ENCODE measurements at places on chromosomes 11 and 22. TPM values are rescaled to one million over a fixed set of nuclear protein-coding genes. Genes with fewer than 3 reads are reported as not detected.

SMC1B gene
- total RNA-seq, result not detected

CDC42EP2 gene
- 32.3 TPM for total RNA-seq

DNA sequence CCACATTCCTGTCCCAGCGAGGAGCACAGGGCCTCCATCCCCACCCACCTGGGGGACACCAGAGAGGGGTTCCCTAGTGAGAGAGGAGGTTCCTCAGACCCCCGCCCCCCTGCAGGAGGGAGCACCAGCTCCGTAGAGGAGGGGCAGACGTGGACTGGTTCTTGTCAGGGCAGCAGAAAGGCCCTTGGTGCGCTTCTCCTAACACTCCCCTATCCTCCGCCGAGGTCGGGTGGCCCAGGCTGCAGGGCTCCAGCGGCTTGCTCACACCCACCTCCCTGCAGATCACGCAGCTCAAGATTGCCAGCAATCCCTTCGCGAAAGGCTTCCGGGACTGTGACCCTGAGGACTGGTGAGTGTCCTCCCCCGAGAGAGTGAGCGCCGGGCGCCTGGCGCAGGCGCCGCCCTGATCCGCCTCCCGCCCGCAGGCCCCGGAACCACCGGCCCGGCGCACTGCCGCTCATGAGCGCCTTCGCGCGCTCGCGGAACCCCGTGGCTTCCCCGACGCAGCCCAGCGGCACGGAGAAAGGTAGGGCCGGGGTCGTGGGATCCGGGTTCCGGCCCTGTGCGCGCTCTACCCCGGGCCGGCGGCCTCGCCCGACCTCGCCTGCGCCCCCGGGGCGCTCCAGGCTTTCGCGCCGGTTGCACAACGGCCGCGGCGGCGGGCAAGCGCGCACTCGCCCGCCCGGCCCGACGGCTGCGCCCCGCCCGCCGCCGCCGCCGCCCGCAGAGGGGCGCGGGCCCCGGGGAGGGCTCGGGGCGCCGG lies 5.1 kb downstream of the TBX1 start:
- DNase-seq, result no peak

GRCh38 chr11:73965076-73965763 lies 14.4 kb downstream of the DNAJB13 start:
- no peak for DNase-seq

VPREB3 gene
- 0.57 TPM for total RNA-seq

DNA sequence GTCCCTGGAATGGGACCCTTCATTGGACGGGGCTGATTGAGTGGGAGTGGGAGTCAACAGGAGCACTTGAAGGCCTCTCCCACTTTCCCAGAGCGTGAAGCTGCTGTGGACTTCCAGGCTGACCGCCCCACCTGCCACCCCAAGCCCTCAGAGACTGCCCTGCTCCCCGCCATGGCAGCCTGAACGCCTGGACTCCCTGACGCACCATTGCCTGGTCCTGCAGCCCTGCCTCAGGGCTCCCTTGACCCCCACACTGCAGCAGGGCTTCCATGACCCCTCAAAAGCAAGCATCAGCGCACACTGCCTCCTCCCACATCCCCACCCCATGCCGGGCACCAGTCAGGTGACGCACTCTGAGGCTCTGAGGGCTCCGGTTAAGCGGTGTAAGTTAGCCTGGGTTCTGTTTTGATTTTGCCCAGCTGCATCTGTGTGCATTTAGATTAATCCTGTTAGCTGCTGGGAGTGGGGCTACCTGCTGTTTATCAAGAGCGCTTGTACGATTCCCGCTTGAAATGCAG lies 39.4 kb downstream of the TRIM29 start:
- no peak for DNase-seq

DNA sequence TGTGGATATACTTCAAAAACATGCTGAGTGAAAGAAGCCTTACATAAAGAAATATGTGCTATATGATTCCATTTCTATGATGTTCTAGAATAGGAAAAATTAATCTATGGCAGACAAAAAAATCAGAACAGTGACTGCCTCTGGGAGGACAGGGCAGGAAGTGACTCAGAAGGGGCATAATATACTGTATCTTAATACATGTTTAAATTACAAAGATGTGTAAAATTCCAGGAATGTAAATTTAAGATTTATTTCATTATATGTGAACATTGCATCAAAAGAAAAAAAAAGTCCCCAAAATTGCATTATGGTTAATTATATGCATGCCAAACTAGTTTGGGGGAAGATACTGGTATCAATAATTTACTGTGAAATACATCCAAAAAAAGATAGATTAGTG lies 32.2 kb downstream of the SBF2 start:
- no peak for DNase-seq

NXPE4 gene
- not detected for total RNA-seq

- DNase-seq, result no peak
Observed at GRCh38 chr11:100769165-100769564, 82.1 kb downstream of the ARHGAP42 start.

GRCh38 chr11:128520206-128520887 lies 67.0 kb downstream of the ETS1 start:
- DNase-seq, result no peak

Data from HFFc6 (cell line).